Fibroblast of skin of right biceps (primary cell): ENCODE measurements at places on chromosomes 2 and 18.

DNA sequence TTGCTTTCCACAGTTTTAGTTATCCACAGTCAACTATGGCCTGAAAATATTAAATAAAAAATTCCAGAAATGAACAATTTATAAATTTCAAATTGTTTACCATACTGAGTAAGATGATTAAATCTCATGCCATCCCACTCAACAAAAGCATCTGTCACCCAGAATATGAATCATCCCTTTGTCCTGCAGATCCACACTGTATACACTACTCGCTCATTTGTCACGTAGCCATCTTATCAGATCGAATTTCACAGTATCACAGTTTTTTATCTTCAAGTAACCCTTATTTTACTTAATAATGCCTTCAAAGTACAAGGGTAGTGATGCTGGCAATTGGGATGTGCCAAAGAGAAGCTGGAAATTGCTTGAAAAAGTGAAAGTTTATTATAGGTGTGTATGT lies 291.8 kb upstream of the LRATD1 start:
- DNase-seq = no peak

GRCh38 chr2:68074050-68074449 lies 11.2 kb upstream of the C1D start:
- DNase-seq = no peak

GRCh38 chr2:16112972-16113560 lies 172.7 kb downstream of the MYCN start:
- no peak for DNase-seq

DNA sequence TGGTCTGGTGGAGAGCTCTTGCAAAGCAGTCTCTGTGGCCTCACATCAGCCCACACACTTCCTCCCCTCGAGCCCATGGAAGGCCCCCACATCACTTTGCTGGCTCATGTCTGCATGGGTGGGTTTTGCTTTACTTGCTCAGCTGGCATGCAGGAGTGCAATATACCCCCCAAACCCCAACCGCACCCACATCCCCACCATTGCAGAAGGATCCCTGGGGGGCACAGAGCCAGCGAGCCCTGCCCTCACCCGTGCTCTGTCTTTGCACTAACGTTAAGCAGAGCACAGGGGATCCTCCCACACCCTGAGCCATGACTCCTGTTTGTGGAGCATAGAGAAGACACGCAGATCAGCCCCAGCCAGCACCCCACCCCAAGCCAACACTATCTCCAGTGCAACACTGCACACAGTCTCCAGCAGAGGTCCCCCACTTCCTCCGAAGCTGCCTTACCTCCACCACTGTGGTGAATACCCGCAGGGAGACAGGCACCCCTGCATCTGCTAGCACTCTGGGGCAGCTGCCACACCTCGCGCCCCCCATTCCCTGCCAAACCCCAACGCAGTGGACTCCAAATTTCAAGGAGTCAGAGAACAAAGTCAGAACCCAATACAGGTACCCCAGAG lies 177.8 kb upstream of the RGPD4 start:
- DNase-seq = no peak

DNA sequence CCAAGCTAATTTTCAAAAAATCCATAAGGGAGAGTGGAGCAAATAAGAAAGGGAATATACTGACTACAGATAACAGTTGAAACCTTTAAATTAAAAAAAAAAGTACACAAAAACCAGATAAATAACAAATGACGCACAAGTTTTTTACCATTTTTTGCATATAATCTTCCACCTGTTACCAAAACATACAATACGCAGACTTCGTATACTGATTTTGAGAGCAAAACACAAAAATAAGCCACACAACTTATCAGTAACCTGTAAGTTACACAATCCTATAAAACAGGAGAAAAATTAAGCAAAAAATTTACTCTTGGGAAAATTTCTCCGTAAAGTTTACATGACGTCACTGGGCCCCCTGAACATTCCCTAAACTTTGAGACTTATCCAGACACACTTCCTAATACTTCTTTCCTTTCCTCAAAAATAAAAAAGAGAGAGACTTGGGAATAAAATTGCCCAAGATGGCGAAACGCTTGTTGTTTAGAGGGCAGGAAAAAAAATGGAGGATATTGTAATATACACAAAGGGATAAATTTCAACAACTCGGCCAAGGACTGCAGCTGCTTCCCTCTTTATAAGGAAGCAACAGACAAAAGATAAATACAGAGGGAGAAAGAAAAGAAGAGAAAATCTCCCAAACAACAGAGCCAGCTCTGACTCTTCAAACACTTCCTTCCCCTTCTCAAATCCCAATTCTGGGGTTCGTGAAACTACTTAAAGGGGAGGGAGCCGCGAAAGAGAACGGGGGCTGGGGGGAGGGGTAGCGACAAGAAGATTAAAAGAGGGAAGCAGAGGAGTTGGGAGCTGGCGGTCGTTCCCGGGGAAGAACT lies 1.6 kb downstream of the BAZ2B start:
- DNase-seq = peak; percentile 79

GRCh38 chr18:74249181-74249968 lies 42.4 kb downstream of the CYB5A start:
- peak; percentile 65 for DNase-seq

GRCh38 chr2:238438856-238439849 lies 12.4 kb downstream of the ASB1 start:
- DNase-seq = peak; percentile 93

GRCh38 chr2:9741110-9741509 lies 102.2 kb upstream of the TAF1B start:
- DNase-seq = no peak

- peak; percentile 19 for DNase-seq
These were observed 20.4 kb upstream of the PAPOLG start for GRCh38 chr2:60735496-60736250.

DNA sequence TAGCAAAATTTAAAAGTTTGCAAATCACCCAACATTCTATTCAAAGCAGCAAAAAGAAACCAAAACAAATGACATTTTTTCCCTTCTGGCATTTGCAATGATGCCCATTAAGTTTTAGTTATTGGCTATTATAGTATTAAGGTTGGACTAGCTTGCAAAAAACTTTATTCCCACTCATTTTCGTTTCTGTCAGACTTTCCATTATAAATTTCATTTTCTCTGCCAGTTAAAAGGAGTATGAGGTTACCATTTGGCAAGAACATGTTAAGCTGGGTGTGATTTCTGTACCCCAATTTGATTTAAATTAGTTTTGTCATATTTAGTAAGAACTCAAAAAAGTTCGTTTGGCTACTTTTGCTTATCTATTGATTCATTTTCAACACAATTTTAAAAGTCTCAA lies 187.9 kb downstream of the TCF4 start:
- DNase-seq = no peak

- no peak for DNase-seq
These were observed 33.6 kb downstream of the SATB2 start for GRCh38 chr2:199424160-199424559.

- no peak for DNase-seq
These were observed 26.6 kb downstream of the PARD3B start for GRCh38 chr2:204571911-204572310.

GRCh38 chr2:16763056-16763455 lies 97.4 kb upstream of the CYRIA start:
- DNase-seq = no peak

DNA sequence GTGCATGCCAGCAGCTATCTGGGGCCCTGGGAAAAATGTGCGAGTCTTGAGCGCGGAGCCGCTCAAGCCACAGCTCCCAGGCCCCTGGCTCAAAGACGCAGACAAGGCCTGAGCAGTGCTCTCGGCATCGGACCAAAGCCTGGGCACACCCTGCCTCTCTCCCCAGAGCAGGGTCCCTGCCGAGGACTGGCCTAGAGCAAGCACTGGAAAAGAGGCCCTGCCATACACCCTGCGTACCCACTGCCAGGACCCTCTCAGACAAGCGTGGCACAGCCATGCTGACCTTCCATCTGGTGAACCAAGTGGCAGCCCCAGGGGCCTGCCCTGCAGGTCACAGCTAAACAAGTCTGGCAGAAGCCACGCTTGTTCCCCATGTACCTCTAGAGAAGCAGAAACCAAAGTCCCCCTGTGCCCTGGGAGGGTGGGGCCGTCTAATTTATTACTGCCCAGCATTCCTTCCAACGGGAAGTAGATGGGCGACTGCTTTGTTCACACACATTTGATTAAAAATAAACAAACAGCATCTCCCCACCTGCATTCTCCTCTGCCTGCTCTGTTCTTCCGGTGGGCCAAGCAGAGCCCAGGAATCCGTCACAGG lies 14.0 kb downstream of the STK25 start:
- DNase-seq = no peak

DNA sequence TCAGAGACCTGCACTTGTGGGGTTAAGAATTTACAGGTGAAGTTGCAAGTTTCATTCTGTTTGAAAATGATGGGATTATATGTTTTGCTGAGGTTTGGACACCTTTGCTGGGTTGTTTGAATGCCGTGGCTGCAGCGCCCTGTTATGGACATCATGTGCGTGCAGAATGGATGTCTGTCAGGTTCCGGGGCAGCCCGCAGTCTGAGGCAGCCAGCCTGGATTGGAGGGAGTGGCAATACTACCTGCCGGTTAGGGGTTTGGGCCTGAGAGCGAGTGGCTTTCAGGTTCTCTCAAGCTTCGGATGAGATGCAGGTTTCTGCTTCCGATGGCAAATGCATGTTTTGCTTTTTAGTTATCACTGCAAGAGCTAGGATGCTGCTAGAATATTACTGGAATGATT lies 1.1 kb downstream of the CASP8 start:
- no peak for DNase-seq

GRCh38 chr2:97678298-97678697 lies 8.8 kb downstream of the C2orf92 start:
- DNase-seq = no peak

- no peak for DNase-seq
These were observed 36.1 kb upstream of the NDUFV2 start for GRCh38 chr18:9066358-9066757.

GRCh38 chr2:149715005-149715592 lies 127.5 kb upstream of the MMADHC start:
- DNase-seq = peak; percentile 55

DNA sequence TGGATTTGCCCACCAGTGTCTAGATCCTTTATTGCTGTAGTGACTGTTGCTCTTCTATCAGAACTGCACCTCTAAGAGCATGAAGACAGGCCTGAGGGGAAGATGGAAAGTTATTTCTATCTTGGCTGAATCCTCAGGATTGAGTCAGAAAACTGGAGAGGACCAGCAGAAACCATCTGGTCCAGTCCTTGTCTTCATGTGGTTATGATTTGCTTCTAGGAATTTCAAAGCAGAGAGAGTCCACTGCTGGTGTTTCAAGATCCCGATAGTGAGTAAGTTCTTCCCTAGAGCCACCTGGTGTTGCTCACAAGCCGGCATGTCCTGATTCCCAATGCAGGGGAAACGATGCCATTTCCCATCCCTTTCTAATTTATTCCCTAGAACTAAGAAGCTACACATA lies 84.2 kb downstream of the NCKAP5 start:
- peak; percentile 63 for DNase-seq

DNA sequence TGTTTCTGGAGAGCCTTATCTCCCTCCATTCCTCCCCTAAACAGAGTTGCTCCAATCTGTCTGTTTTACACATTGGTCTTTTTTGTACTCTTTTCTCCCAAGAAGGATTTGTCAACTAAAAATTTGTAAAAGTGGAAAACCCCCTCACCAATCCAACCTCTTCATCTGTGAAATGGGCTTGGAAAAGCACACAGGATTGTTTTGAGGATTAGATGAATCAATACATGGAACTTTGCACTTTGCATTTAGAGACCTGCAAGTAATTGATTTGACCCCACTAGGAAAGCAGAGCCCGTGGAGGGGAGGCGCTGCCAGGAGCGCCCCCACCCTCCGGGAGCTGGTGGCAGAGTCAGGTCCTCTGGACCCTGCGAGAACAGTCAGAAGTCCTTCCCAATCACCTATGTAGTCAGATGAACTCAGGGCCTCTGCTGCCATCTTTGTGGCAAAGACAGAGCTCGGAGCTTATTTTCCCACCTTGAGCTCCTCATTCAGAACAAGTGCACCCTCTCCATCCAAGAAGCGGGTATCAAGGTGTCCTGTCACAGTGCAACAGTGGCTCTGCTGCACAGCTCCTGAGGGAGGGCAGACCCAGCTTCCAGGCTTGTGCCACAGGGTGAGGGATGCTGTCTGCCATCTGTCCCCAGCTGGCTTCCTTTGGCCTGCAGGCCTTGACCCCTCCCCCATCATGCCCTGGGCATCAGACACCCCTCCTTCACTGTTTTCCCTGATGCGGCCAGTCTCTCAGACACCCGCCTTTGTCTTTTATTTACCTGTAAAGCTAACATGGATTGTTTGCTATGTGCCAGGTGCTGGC lies 1.7 kb upstream of the TMEM185B start:
- no peak for DNase-seq

DNA sequence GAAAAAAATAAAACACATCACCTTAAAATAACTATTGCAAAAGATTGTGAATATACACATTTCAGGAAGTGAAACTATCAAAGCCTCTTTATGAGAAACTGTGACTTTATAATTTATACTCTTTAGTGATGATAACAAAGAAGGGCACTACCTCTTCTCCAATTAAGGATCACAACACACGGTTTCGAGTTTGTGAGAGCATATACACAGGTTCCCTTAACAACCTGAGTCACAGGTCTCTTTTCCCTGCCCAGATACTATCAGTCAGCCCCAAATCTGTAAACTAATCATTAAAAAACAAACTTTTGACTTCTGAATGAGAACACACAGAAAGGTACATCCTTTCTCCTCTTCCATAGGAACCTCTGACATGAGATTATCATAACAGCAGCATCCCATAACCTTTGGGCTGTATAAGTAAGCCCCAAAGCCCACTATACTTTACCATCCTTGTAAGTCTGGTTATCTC lies 44.9 kb downstream of the PTPN2 start:
- no peak for DNase-seq

DNA sequence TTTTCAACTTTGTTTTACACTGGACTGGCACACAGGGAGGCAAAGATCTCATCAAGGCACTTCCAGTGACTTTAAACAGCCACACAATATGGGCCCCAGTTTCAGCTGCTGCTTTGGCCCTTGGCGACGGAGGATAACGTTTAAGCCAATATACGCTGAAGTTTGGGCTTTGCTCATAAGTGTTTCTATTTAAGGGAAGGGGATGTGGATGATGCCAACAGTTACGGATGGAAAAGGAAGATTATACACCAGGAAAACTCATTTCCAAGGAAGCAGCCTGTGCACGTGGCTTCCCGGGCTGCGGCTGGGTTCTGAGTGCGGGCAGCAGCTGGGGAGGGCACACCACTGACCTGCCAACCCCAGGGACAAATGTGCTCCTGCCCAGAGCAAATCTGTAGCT lies 151.1 kb downstream of the SH3BP4 start:
- no peak for DNase-seq

DNA sequence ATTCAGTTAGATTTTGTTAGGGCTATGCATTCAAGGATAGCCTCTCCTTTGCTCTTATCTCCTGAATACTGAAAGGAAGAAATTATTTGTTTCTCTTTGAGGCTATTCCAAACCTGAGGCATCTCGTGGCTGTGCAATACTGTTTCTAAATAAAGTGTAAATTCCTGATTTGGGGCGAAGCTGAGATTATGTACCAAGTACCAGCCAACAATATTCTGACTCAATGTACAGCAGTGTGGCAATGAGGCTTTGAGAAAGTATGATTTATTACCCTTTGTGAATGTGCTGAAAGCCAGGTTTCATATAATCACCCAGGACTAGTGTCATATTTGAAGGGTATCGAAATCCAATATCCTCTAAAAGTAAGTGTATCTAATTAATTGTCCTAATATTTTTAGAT lies 113.5 kb downstream of the MEIS1 start:
- no peak for DNase-seq

- DNase-seq = no peak
These were observed 36.3 kb downstream of the VWA3B start for GRCh38 chr2:98123286-98123685.

GRCh38 chr2:188130317-188130716 lies 161.4 kb upstream of the GULP1 start:
- DNase-seq = no peak

GRCh38 chr2:33735096-33735495 lies 136.0 kb upstream of the FAM98A start:
- DNase-seq = no peak
